ENCODE measurements at places on chromosomes 4 and X.

GRCh38 chrX:153378607-153379006 is 22.5 kb downstream of the PNMA6E start:
- DNase-seq: no peak

DNA sequence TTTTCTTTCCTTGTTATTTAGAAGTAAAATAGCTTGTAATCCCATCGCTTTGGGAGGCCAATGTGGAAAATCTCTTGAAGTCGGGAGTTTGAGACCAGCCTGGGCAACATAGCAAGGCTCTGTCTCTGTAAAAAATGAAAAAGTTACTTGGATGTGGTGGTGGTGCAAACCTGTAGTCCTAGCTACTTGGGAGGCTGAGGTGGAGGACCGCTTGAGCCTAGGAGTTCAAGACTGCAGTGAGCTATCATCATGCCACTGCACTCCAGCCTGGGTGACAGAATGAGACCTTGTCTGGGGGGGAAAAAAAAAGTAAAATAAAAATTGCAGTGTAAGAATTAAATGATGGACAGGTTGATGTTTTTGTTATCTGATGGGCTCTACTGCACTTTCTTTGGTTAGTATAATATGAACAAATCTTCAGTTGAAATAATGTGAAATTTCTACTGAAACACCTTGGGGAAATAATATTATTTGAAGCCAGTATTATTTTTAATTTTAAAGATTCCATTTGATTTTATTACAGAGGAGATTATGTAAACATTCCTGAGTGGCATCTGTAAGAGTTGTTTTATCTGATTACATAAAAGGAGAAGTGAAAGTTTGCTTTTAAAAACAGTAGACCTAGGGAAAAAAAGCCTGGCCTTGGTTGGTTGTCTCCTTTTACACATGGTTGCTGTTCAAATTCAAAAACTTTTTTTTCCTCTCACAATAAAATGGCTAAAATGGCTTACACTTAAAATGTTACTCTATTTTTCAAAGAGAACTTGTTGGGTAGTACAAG is 10.5 kb upstream of the NDUFC1 start:
- no peak for DNase-seq

GRCh38 chr4:70713453-70714078 is 8.2 kb upstream of the RUFY3 start:
- no peak for DNase-seq

GRCh38 chr4:133148690-133149363 is at the start of gene PCDH10:
Gene PCDH10 (plus strand): TSS chr4:133149294. CDS start chr4:133150141, 847 bp downstream.
- no peak for DNase-seq

All from NCI-H187 (cell line).